ENCODE measurements at places on chromosomes 13 and 19.

GRCh38 chr13:48398450-48399095 is 14.3 kb downstream of the LPAR6 start:
- no peaks in the 10 kb centered on the region for H3K4me1 ChIP-seq
- DNase-seq, result no peak
- no peaks in the 10 kb centered on the region for H3K27me3 ChIP-seq

GRCh38 chr13:39776439-39776838 is 121.0 kb downstream of the COG6 start:
- H3K36me3 ChIP-seq, result no peaks in the 10 kb centered on the region
- H3K27ac ChIP-seq, result no peak overlapping the region
- H3K4me1 ChIP-seq, result no peaks in the 10 kb centered on the region
- H3K27me3 ChIP-seq, result no peaks in the 10 kb centered on the region
- H3K4me3 ChIP-seq, result no peak overlapping the region

GRCh38 chr19:49506575-49507105 is 5.8 kb upstream of the FCGRT start:
- H3K27ac ChIP-seq, result no peak overlapping the region
- no peaks in the 10 kb centered on the region for H3K27me3 ChIP-seq
- no peaks in the 10 kb centered on the region for H3K4me1 ChIP-seq
- DNase-seq, result peak; percentile 80
- no peaks in the 10 kb centered on the region for H3K36me3 ChIP-seq

GRCh38 chr19:45152504-45153338 is 8.1 kb downstream of the NKPD1 start:
- H3K27ac ChIP-seq, result no peak overlapping the region
- peak overlapping the region; percentile 22 for H3K4me3 ChIP-seq
- peak; percentile 63 for DNase-seq
- H3K27me3 ChIP-seq, result peaks cover 8% of the 10 kb centered on the region
- H3K36me3 ChIP-seq, result no peaks in the 10 kb centered on the region

- no peak for DNase-seq
- no peak overlapping the region for H3K27ac ChIP-seq
- H3K4me1 ChIP-seq, result no peaks in the 10 kb centered on the region
- no peaks in the 10 kb centered on the region for H3K36me3 ChIP-seq
- no peak overlapping the region for H3K4me3 ChIP-seq
- no peaks in the 10 kb centered on the region for H3K27me3 ChIP-seq
Measured at GRCh38 chr19:1999856-2000515, 15.5 kb downstream of the BTBD2 start.

GRCh38 chr13:101098873-101099272 is 317.4 kb downstream of the NALCN start:
- H3K4me3 ChIP-seq, result no peak overlapping the region
- no peaks in the 10 kb centered on the region for H3K27me3 ChIP-seq
- DNase-seq, result no peak
- no peaks in the 10 kb centered on the region for H3K4me1 ChIP-seq

Data from Peyer's patch (tissue), 4 donors.